ENCODE measurements at places on chromosomes 3 and 15.
A peak's percentile ranks its signal among the peaks of the same experiment; 100 is the strongest.

GRCh38 chr3:50587806-50588758, 18.8 kb downstream of the HEMK1 start:
- no peak for DNase-seq

DNA sequence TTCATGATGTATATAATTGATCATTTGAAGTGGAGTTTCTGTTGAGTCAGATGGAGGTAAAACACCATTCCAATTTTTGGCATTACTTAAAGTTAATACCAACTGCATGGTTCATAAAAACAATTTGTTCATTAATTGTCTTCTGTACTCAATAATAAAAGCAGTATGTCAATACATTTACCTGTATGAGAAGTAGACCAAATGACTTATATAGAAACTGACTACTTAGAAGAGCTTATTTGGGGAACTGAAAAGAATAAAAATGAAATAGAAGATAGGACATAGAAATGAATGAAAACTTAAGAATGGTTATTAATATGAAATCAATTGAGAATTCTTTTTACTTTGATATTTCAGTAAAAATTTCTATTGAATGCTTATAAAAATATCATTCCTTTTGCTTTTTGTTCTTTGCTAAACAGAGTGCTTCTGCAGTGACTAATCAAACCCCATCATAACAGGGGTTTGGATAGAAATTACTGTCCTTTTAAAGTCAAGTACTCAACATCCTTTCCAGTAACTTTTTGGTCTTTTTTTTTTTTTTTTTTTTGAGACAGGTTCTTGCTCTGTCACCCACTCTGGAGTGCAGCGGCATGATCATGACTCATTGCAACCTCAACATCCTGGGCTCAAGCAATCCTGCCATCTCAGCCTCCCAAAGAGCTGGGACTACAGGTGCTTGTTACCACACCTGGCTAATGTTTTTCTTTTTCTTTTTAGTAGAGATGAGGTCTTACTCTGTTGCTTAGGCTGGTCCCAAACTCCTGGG, 6.5 kb upstream of the CRYBG3 start:
- DNase-seq, result no peak

- DNase-seq, result no peak
These were observed 7.0 kb upstream of the MANF start for GRCh38 chr3:51378065-51378464.

DNA sequence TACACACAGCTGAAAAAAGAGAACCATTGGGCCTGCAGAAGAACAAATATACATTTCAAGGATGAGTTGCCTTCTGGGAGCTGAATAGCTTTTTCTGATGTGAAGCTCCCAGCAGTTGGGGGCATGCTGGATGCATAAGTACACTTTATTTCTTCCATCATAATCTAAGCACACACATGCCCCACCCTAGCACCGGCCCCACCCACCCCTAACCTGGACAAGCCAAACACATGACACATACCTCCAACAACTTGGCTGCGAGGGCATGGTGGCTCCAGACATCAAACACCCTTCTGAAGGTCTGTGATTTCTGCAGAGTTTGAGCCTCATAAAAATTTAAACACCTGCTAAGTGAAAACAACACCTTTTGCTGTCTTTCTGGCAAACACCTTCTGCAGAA, 307.2 kb upstream of the TRIM42 start:
- no peak for DNase-seq

GRCh38 chr15:52232327-52232726, 41.1 kb upstream of the GNB5 start:
- DNase-seq, result no peak

GRCh38 chr15:90001683-90002427, 731 bp downstream of the ZNF710 start:
- peak; percentile 62 for DNase-seq

GRCh38 chr3:185759512-185759911, 65.3 kb downstream of the IGF2BP2 start:
- no peak for DNase-seq

DNA sequence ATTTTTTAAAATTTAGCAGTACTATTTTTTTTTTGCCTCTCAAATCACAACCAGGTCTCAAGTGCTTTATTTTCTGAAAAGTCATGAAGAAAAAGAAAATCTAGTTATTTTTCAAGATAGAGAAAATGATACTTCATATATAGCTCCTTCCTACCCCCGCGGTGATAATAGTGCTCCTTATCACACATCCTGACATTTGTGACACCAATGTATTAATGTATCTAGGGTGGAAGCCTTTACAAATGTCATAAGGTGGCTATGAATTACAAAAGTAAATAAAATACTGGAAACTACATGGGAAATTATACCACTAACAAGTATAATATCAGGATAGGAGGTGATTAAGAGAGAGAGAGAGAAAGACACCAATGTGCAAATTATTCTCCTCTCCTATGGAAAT, 582.2 kb downstream of the UNC13C start:
- DNase-seq, result no peak

DNA sequence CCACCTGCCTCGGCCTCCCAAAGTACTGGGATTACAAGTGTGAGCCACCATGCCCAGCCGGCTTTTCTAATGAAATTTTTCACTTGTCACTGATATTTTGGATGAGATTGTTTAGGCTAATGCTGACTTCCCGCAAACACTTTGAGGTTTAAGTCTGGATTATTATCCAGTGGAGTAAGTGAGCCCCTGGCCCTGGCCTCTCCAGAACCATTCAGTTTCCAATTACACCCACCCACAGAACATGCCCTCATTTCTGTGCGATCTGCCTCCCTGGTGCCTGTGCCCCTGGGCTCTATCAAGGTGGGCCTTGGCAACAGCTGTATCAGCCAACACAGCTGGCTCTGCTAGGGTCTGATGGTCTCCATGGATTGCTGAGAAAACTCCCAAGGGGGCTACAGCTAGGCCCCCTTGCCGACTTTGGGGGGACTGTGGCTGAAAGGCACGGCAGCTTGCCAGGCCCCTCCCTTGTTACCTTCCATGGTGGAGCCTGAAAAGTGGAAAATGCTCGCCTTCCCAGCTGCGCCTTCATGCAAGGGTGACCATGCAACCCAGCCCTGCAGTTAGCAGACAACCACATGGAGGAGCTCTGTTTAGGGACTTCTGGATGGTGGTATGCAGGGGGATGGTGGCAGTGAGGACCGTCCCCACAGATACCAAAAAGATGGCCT, 288.9 kb downstream of the FAM43A start:
- DNase-seq, result no peak

DNA sequence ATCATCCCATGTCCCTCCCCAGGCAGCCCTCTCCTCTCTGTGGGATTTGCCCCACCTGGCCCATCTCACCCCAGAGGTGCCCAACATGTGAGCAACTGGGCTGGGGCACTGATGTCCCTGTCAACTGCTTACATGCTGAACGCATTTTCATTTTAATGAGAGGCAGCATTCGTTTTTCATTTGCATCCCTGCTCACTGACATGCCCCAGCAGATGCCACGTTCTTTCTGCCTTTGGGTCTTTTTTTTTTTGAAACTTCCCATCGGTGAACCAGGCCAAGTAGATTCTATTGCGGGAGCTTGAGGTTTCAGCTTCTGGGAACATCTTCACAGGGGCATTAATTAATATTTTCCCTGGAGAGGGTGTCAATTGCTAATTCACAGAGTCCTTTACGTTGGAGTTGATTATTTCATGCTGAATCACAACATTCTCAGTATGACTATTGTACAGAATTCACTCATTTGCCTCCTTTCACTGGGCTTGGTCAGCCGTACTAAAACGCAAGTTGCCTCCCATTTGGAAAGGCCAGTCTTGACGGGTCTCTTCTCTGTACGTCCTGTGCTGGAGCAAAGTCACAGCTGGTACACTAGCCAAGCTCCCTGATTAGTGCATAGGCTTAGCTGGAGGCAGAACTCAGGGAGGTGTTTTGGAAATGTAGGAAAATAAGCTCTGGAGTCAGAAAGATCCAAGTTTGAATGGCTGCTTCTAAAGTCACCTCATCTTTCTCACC, 69.8 kb downstream of the CHRNA7 start:
- DNase-seq, result no peak

DNA sequence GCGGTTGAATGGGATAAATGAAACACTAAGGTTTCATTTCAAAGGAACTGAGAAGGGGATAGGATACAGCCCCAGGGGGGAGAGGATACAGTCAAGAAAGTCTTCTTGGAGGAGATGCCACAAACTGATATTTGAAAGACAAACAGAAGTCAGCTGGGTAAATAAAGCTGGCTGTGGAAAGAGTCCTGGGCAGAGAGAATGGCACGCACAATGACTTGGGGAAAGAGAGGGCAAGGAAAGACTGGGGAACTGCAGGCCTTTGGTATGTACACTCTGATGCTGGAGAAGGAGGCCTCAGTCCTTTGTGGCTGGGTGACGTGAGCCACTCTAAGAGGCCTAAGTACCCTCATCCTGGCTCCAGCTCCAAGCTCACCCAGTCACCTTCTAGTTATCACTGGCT, 45.2 kb upstream of the LMCD1 start:
- no peak for DNase-seq

DNA sequence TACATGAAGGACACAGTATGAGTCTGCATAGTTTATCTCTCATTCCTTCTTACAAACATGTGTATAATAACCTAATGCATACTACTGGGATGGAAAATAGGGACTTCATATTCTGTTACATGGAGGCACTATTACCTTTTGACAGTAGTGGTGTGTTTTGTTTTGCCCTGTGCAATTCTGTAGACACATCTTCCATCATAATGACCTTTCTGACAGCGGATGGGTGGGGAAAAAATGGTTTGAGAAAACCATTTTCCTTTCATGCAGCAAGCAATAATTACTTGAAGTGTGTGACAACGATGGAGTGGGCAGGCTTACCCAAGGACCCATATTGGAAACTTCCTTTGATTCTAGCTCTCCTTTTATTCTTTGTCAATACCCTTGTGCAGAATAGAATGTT, 153.6 kb upstream of the ONECUT1 start:
- DNase-seq, result no peak

GRCh38 chr3:160810362-160811236, 54.6 kb downstream of the PPM1L start:
- no peak for DNase-seq

Measured in hypothalamus (tissue), 51 donors.